ENCODE measurements at places on chromosomes 3 and 15.

DNA sequence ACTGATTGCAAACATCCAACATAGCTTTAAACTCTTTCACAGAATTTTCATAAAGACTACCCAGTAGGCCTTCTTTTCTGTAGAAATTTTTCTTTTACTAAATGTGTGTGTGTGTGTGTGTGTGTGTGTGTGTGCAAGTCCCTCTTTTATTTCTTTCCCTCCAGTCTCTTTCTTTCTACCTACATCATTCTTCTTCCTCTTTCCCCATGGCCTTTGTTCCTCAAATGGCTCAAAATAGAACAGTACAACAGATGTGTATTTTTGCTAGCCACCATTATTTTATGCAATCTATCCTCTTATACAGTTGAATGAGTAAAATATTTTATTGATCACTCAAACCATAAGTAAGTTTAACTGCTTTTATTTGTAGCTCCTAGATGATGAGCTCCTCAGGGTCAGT lies 76.4 kb downstream of the USF3 start:
- peak; percentile 34 for DNase-seq

GRCh38 chr3:53174346-53175250 lies 13.6 kb downstream of the PRKCD start:
- no peak for DNase-seq

DNA sequence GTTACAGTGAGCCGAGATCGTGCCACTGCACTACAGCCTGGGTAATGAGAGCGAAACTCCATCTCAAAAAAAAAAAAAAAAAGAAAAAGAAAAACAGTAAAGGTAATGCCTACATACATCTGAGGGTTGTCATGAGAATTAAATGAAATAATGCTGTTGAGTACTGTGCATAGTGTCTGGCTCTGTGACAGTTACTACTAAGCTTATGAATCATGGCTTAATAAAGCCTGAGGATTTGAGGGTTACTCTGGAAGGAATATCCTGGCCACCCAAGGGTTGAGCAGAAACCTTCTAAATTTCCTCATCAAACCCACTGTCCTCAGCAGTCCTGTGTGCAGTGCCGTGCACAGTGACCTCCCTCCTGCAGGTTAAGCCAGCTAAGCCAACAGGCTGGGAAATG lies 26.8 kb upstream of the ELP6 start:
- DNase-seq = no peak

DNA sequence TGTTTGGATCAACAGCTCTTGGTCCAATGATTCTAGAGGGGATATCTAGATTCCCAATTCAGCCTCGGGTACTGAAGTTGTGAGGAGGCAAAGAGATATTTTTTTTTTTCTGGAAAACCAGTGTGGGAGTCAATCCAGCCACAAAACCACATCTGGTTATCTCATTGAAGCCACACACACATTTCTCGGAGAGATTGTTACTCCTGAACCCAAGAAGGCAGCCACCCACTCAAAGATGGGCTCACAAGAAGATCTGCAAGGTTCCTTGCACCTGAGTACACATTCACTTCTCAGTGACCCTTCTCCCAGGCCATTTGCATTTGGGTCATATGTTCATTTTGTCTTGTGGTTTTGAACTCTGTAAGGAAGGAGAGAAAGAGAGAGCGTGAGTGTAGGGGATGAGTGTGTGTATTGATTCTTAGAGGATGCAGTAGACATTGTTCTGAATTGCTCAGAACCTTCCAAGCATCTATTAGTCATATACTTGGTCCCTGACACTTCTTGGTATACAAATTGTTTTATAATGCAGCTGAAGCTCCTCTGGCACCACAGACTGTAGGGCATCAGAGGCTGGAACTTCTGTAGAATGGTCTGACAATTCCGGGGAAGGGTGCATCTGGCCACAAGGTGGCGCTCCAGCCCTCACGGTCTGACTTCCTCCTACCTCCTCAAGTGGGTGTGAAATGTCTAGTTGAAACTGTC lies 39.3 kb upstream of the TRA2B start:
- DNase-seq = peak; percentile 69

DNA sequence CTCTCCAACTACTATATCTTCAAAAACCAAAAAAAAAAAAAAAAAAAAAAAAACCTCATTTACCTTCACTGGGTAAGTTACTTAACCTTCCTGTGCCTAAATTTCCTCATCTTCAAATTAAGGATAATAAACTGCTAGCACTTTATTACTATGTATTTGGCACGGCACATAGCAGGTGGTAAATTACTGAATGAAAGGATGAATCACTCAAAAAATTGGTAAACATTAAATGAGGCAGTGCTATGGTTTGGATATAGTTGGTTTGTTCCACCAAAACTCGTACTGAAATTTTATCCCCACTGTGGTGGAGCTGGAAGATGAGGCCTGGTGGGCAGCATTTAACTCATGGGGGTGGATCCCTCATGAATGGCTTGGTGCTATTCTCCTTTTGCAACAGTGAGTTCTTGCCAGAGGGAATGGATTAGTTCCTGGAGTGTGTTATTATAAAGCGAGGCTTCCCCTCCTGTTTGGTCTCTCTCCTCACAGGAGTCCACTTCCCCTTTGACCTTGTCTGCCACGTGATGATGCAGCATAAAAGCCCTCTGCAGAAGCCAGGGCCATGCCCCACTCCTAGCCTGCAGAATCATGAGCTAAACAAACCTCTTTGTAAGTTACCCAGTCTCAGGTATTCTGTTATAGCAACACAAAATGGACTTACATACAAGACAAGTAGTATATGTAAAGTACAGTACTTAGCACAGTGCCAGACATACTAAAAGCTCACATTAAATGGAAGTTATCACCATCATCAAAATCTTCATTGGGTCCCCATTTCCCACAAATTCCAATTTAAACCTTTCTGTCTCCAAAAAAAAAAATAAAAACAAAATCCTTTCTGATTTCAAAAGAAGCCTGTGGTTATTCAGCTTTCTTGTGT lies 20.6 kb downstream of the DCUN1D1 start:
- DNase-seq = no peak

- DNase-seq = no peak
Observed at GRCh38 chr15:27133249-27133648, 162.3 kb downstream of the GABRG3 start.

DNA sequence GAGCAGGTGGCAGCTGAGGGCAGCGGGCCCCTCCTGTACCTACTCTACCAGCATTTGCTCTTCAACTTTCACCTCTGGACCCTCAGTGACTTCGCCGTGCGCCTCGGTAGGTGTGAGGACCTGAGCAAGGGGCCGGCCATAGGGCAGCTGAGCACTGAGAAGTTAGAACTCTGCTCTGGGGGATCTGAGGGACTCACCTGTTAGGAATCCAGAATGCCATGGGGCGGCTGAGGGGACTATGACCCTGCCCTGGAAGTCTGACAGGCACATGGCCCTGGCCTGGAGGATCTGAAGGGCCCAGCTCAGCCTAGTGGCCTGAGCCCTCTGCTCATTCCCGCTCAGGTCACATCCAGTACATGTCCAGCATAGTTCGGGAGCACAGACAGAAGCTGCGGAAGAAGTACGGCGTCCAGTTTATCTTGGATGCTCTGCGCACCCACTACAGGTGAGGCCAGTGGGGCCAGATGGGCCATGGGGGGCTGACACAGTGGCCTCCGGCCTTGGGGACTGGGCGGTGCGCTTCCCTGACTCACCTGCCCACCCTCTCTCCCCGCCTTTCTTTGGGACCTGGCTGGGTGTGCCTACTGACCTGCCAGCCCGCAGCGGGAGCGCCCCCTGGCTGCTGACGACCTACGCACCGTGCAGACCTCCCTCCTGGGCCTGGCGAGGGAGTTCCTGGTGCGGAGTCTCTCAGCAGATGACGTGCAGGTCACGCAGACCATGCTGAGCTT lies 18.8 kb downstream of the NBEAL2 start:
- DNase-seq = peak; percentile 10

GRCh38 chr3:4529876-4530588 lies 36.9 kb downstream of the ITPR1 start:
- DNase-seq = no peak

DNA sequence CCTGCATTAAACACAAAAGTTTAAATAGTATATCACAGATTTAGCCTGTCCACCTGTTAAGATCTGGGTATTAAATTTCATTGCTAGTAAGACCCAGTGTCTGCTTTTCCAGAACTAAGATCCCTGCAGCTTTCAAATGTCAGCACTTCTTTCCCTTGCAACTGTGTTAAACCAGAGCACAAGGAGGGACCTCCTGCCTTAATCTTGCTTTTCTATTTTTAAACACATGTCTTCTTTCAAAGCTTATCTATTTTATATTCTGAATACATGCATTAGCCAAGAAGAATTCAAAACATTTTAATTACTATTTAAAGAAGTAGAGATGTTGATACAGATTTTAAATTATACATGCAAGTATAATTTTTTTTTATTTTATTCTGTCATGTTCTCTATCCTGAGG lies 315.1 kb downstream of the ARPP21 start:
- DNase-seq = no peak

- DNase-seq = no peak
Observed at GRCh38 chr15:26126070-26126469, 262.9 kb upstream of the ATP10A start.

DNA sequence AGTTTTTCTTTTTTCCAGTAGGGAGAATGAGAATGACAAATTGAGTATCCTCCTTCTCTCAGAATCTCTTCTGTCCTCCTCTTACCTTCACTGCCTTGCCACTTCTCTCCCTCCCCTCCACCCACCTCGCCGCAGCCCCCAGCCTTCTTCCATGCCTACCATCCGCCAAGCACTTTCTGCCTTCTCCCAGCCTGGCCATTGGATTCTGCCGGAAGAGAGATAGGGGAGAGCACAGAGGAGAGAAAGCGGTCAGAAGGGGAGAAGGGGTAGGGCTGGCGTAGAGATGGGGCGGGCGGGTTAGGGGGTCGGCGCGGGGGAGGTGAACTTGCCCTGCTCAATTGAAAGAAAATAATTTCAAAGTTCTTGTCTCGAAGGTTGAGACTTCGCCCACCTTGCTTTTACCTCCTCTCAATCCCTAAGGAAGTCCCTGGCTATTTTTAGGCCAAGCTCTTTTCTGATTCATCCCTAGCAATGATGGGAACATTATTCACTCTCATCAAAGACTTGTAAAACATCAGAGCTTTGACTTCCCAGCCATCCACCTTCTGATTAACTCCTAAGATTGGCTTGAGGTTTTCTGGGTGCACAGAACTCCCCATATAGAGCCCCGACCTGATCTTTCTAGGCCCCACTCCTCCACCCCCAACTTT lies 811 bp downstream of the C3orf52 start:
- DNase-seq = no peak

- no peak for DNase-seq
Observed at GRCh38 chr15:75706682-75706954, 6.0 kb downstream of the CSPG4 start.

DNA sequence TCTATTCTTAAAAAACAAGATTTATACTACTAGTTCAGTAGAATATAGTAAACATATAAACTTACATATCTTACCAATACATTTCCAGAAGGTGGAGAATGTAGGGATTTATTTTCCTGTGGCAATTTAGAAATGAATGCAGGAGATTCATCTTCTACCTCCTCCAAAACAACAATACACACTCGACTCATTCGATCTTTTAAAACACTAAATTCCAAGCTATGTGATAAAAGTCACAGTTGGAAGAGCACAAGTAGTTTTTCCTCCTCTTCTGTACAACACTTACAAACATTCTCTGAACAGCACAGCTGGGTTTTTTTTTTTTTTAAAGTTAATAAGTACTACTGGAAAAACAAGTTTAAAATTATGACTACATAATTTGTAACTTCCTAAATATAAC lies 1.4 kb downstream of the ANKRD28 start:
- no peak for DNase-seq

- no peak for DNase-seq
Observed at GRCh38 chr3:141123677-141124410, 72.7 kb downstream of the SPSB4 start.

DNA sequence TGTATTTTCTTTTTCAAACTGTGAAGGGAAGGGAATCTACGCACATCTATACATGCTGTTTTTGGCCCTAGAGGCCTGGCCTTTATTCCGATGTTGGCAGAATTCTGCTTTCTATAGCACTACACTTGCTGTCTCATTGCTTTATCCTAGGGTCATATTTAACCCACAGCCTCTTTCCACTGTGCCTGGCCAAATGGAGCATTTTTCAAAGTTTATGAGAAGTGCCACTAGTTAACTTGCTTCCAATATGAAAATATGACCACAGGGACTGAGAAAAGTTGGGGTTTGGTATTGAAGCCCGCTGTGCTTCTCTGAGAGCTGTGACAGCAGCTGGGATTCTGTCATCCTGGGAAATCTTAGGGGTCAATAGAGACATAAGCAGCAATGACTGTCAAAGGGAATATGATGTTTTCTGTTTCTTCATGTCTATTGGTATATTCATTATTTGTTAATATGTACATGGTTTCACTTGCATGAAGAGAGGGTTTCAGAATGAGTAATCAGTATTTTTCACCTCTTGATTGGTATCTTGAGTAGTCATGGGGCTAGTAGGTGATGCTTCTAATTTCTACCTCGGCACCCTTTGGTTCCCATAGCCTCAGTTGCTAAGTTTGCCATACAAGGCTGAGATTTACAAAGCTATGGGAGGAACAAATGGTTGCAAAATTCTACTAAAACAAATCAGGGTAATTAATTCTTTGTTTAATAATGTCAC lies 275.8 kb upstream of the RBMS3 start:
- no peak for DNase-seq

DNA sequence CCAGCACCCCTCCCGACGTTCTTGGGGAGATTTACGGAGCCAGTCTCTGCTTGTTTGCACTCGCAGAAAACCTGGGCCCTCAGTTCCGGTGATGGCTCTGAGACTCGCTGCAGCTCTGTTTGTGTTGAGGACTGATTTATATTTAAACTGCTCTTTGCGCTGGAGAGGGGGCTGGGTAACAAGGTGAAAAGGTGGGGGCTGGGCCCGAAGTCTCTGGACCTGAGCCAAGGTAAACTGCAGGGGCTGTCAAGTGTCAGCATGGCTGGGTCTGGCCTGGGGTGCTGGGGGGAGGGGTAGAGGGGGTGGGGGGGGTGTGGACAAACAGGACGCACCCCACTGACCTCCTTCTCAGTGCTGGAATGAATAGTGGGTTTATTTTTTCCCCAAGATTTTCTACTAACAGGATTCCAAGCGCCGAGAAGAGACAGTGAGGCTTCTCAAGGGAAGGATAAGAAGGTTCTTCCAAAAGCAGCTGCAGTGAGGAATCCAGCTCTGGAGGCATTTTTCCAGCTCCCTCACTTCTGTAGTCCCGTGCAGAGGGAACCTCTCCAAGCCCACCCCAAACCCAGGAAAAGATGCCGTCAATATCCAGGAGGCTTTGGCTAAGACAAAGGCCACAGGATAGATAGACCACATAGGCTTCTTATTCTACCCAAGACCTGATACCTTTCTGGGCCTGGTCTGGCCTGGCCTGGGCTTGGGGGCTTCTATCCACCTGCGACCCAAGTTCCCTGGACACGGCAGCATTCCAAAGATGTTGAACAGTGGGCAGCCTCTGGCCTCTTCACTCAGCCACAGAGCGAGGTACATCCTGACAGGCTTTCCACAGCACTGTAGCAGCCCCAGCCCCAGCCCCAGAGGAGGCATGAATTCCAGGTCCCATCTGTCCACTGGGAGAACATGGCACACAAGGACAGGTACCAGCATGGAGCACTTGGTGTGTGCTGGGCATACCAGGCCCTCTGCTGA lies 938 bp upstream of the SLCO2A1 start:
- no peak for DNase-seq

DNA sequence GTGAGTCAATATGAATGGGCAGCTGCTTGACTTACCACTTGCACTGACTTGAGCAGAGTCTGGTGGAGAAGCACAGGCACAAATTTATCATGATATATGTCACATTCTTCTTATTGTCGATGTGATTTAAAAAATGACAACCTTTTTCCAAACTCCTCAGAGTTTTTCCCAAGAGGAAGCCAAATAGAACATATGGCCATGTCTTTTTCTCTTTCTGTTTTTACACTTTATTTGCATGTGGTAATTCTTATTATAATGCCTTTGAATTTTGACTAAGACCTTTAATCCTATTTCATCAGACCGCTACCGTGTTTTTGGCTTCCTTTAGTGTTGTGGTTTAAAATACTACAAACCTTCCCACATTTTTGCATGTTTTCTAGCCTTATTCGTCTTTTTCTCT lies 666.2 kb downstream of the PDCD6IP start:
- DNase-seq = no peak

All from GDM1 (cell line).